NCI-H1930 (cell line): ENCODE measurements at places on chromosomes 4 and X.

DNA sequence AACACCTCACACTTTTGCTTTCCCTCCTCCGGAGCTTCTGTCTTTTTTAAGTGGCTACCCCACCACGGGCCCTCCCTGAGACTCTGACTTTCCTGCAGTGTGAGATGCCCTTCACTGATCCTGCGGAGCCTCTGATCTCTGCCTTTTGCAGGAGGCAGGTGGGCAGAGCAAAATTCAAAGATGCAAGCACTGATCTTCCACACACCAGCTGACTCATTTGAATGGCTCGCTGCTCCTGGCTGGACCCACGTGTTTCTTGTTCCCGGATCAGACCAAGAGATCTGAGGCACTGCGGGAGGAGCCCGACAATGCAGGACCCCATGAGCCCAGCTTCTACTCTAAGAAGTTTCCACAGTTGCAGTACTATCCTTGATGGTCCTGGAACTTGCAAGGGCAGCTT, 1607.9 kb upstream of the TENM3 start:
- no peak for DNase-seq

DNA sequence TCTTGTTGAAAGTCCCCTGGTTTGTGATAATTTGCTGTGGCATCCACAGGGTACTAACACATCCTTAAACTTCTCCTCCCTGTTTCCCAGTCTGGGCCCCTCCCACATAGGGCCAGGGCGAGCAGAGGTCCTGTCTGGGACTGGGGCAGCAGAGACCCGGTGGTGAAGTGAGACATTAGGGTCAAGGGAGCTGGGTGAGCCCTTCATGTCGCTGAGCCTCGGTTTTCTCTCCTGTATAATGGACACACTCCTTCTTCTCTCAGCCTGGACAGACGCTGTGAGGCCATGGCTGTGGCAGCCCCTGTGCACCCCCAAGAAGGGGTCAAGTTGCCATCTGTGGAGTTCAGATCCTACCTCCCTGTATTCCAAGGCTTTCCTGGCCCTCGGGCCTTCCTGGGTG, 33.0 kb upstream of the HMX1 start:
- no peak for DNase-seq

DNA sequence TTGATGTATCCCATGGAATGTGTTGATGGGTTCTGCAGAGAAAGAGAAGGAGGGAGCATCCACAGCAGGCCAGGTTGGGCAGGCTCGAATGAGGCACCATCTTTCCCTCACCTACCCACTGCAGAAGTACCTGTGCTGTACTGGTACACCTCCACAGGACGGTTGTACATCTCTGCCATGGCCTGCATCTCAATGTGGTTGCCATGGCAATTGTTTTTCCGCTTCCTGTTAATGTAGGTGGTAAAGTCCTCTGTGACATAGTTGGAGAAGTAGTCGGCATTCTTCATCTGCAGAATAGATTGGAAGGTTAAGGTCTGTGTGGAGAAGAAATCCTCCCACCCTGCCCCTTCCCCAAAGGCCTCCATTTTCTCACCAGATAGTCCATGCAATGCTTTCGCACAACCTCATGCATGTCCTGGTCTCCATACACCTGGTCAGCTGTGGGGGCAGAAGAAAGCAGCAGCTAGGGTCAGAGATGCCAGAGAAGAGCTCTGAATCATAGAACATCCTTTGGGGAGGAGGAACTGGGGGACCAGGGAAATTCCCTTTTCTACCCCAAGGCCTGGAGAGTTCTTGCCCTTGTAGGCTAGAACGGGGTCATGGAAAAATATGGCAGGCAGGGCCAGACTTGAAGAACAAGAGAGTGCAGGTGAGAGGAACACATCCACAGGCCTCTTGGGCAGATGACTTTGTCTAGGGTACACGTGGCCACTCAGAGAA, 15.9 kb upstream of the PIM2 start:
- no peak for DNase-seq

- DNase-seq, result no peak
Observed at GRCh38 chr4:70544279-70544868, 26.0 kb downstream of the AMTN start.
